ENCODE measurements at places on chromosomes 3 and 15.

GRCh38 chr3:106006001-106006400, 137.2 kb upstream of the CBLB start:
- DNase-seq, result no peak

GRCh38 chr3:52498137-52499054, 3.3 kb downstream of the STAB1 start:
- DNase-seq, result no peak

GRCh38 chr3:124397088-124397487, 333.2 kb upstream of the UMPS start:
- no peak for DNase-seq

GRCh38 chr3:133588035-133588434, 14.5 kb downstream of the CDV3 start:
- DNase-seq, result no peak

- no peak for DNase-seq
Observed at GRCh38 chr3:170792471-170792870, 77.5 kb downstream of the RPL22L1 start.

DNA sequence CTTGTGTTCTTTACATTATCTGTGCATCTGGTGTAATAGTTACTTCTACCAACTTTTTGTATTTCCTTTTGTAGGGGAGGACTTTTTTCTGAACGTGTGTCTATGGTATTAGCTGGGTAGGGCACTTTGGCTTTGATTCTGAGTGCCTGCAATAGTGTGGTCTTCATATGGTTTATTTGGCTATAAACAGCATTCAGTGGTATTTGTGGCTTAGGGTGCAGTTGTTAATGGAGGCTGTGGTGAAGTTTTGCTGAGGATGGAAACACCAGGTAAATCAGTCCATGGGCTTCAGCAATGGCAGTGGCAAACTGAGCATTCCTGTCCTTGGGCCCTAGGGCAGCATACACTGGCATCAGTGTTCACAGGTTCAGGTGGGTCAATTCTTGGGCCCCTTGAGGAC, 230.6 kb upstream of the CTNNB1 start:
- DNase-seq, result no peak

DNA sequence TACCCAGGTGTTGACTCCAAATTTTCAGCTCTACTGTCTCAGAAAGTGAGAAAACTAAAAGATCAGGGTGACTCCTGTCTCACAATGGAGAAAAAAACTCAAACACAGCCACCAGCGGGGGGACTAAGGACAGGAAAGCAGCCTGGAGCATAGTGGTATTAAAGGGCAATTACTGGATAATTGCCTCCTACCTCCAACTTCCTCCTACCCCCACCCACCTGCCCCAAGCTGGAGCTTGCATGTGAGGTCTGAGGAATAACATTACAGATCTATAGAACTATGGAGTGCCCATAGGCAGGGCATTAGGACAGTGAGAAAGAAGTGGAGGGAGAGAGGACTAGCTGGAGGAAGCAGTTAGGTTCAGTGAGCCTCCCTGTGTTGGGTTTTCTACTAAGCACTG, 2.7 kb upstream of the PCCB start:
- no peak for DNase-seq

GRCh38 chr15:64685230-64685888, 90.0 kb downstream of the RBPMS2 start:
- no peak for DNase-seq

- peak; percentile 70 for DNase-seq
Observed at GRCh38 chr3:139538733-139539132, 809 bp downstream of the RBP1 start.

DNA sequence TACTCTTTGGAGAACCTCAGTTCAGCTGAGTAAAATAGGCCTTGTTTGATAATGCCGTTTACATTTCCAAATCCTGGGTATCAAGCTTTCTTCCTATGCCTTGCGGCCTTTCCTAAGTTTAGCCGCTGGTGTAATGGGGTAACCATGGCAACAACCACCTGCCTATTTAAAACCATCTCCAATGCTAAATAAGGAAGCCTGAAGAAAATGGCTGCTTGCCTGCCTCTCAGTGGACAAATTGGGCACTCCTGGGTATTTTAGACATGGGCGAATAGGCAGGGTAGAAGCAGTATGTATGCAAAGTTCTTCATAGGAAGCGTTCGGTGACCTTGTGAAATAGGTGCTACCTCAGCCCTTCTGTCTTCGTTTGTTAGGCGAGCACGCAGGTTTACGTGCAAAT, 122.7 kb downstream of the DGKG start:
- no peak for DNase-seq

- DNase-seq, result no peak
Observed at GRCh38 chr3:151009981-151010380, 37.5 kb upstream of the CLRN1 start.

- no peak for DNase-seq
Observed at GRCh38 chr3:154161806-154162205, 40.6 kb downstream of the ARHGEF26 start.

GRCh38 chr3:37779289-37780152, 82.2 kb upstream of the CTDSPL start:
- DNase-seq, result peak; percentile 70

DNA sequence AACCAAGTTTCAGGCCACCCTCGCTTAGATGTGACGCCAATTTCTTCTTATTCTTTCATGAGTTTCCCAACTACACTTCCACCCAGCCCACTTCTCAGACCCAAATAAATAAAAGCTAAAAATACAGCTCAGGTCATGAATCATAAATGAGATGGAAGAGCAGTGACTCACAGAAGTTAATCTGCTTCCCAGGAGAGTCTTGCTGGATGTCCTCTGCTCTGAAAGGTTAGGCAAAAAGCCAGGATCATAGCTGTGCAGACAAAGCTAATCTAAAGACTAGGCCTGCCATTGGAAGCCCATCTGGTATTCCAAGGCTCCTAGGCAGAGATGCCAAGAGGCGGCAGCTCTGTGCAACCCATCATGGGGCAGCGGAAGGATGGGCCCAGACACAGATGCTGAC, 24.1 kb downstream of the SHC4 start:
- no peak for DNase-seq

GRCh38 chr3:55804170-55805095, 317.3 kb upstream of the WNT5A start:
- DNase-seq, result no peak

- no peak for DNase-seq
Observed at GRCh38 chr3:52195823-52196331, 2.1 kb upstream of the ALAS1 start.

DNA sequence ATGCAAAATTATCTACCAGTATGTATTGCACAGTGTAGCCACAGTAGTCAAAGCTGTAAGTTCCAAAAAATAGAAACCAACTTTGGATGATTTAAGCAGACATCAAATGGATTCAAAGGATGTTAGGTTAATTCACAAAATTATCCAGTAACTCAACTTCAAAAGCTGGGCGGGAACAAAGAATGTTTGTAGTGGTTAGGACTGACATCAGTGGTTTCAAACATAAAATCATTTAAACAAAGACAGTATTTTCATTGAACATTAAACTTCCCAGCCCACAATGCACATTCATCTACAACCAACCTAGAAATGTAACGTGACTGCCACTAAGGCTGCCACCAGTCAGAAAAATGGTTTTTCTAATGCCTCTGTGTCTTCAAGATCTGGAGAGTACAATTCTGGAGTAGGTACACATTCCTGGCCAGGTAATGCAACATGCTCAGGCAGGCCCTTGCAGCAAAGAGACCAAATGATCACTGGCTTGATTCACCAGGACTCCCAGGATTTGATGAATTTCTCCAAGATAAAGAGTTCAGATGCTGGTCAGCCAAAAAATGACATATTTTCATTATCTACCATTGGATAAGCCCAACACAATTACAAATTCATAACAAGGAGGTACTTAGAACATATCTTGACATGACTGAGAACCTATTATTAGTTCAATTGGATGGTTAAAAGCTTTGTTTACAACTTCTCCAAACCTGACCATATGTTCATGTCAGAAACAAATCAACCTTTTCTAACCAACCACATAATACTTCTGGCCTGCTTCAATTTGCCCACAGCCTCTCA, 189.8 kb upstream of the CNTN4 start:
- no peak for DNase-seq

GRCh38 chr3:13657660-13658435, 108.9 kb downstream of the FBLN2 start:
- no peak for DNase-seq

GRCh38 chr3:195752546-195753331, 32.0 kb downstream of the MUC20 start:
- no peak for DNase-seq

DNA sequence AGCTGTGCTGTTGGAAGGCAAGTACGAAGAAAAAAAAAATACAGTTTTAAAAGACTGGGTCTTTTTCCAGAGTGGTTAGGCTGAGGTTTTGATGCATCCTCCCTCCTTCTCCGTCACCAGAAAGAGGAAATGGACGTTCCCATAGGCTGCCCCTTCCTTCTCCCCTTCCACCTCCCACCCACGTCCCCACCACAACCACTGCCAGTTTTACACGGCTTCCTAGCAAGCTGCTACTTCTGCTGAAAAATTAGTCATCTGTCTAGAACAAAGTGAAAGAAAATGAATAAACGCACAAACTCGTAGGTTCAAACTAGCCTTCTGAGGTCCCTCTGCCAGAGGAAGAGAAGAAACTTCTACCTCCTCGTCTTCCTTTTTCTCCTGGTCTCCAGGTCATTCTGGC, 71.6 kb upstream of the RPL35A start:
- DNase-seq, result no peak
